HuH-7 (cell line): ENCODE measurements at places on chromosomes 4 and X.

GRCh38 chrX:13658602-13659001, 5.7 kb downstream of the TCEANC start:
- peak; percentile 12 for DNase-seq

DNA sequence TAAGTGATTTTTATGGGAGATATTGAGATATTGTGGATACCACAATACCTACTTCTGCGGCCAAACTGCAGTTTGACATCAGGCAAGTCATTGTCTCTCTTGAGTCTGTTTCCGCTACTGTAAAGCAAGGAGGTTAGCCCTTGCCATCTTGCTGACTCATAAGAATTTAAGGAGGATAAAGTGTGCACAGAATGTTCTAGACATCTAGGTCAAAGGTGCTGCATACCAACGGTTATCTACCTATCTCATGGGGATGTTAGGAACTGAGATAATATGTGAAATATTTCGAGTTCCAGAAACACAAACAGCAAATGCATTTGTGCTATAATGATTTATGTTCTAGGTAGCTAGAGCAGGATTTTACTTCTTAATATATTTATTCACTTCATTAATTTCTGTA, 211.5 kb upstream of the NR3C2 start:
- no peak for DNase-seq

DNA sequence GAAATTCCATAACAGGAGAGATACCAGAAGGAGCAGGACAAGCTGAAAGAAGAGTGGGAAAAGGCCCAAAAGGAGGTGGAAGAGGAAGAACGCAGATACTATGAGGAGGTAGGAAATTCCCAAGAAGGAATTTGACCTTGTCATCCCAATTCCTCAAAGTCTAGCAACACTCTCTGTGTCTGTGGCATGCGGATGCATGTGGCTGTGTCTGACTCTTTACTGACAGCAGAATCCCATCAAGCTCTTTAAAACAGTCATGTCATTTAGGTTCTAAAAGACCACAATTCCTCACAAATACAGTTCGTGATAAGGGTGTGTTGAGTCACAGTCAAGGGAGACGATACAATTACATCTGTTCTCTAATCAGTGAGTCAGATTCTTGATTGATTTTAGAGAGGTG, 68.5 kb downstream of the PHOX2B start:
- no peak for DNase-seq

DNA sequence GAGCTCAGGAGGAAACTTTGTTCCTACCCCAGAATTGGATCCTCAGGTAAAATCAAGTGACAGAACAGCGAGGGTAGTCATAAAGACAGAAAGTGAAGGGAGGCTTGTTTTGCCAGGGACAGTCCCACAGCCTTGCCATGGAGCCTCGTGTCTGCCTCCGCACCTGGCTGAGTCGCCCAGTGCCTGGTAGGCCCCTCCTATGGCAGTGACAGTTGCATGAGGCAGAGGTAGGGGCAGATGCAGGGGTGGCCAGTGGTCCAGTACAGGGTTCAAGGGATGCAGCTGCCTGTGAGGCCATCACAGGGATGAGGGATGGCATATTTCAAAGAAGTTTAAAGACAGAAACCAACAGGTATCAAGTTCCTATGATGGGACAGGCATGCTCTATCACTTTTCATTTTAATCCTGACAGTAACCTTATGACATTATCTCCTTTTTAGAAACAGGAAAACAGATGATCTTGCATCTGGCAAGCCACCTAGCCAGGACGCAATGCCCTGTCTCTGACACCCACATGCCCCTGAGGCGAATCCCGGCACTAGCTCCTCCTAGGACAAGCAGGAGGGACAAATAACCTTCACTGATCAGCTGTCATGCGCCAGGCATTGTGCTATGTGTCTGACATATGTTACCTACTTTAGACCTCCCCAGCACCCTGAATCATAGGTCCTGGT, 127.4 kb upstream of the ENPP6 start:
- DNase-seq, result no peak

- DNase-seq, result no peak
Measured at GRCh38 chr4:84573385-84574068, 9.4 kb upstream of the CDS1 start.
